ENCODE measurements at places on chromosomes 13 and 19.

- DNase-seq, result no peak
Measured at GRCh38 chr19:18713550-18714117, 30.2 kb downstream of the CRTC1 start.

DNA sequence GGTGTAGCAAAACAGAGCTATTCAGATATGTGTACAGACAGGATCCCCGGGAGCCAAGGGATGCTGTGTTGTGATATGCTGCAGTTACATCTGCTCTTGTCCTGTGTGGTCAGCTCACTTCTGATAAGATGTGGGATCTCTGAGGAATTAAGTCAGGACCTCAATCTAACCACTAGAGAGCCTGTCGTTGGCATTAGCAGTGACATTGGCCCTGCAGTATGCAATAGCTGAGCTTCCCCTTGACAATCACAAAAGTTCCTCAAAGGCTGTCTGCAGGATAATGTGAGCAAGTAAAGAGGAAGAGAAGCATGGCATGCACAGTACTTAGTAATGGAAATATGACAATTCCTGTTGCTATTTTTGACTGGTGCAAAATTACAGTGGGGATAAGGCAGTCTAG lies 203.4 kb upstream of the MIR17HG start:
- no peak for DNase-seq

GRCh38 chr19:4429771-4430171 lies 27.3 kb downstream of the CHAF1A start:
- DNase-seq, result no peak

- no peak for DNase-seq
Measured at GRCh38 chr13:51806566-51806965, 2.6 kb upstream of the DHRS12 start.

DNA sequence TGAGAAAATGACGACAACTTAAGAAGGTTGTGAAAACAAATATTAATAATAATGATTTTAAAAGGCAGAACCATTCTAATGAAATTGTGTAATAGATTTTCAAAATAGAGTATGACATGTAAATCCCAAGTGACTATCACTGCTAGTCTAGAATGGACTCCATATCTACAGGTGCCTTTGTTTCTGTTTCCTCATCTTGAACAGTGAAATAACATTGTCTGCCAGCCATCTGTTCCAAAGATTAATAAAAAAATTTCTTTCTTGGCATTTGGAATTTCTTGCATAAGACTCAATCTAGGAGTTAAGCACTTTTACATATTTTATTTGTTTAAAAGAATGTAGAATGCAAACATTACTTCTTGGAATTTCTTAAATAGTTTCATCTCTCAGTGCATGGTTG lies 520.1 kb upstream of the ARGLU1 start:
- no peak for DNase-seq

DNA sequence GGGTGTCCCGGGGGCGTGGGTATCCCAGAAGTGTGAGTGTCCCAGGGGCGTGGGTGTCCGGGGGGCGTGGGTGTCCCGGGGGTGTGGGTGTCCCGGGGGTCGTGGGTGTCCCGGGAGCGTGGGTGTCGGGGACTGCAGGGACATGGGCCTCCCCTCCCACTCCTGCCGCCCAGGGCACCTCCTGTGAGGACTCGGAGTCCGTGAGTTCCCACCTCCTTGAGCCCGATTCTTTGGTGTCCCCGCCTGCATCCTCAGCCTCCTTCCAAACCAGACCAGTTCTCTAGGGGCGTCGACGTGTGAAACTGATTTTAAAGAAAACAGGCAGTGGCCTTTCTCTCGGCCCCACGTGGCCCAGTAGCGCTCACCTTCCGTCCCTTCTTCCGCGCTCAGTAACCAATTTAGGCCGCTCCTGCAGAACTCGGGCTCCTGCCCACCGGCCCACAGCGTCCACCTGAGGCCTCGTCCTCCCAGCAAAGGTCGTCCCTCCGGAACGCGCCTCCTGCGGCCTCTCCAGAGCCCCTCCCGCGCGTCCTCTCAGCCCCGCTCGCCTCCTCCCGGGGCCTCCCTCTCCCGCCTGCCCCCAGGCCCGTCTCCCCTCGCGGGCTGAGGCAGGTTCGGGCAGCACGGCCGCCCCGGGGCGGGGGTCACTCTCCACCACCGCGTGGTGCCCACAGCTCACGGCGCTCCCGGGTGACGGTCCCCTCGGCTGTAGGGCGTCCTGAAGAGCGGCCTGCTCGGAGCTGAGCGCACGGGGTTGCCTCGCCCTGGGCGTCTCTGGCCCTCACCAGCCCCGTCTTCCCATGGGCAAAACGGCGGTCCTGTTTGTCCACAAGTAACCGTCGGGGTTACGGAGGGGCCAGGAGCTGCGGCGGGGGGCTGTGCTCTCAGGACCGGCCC lies 3.8 kb downstream of the F7 start:
- DNase-seq, result no peak

- DNase-seq, result no peak
Measured at GRCh38 chr13:86569119-86569518, 769.9 kb upstream of the SLITRK6 start.

- DNase-seq, result no peak
Measured at GRCh38 chr13:105291987-105292386, 1243.5 kb downstream of the EFNB2 start.

- no peak for DNase-seq
Measured at GRCh38 chr19:58381460-58382212, 806 bp upstream of the ZNF837 start.

DNA sequence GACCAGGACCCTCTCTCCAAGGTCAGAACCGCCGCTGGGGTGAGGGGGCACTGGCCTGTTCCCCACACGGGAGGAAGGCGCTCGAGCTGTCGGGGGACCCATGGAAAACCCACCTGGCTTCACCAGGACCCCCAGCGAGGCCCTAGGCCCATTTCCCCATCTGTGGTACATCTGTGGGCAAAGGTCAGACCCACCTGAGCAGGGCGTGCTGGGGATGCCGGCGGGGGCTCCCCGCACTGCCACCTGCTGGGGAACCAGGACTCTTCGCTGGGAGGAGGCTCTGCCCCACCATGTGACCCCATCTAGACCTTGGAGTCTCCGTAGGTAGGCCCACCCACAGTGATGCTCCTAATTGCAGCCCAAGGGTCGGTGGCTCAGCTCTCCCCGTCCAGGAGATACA lies 511 bp downstream of the WDR88 start:
- no peak for DNase-seq

DNA sequence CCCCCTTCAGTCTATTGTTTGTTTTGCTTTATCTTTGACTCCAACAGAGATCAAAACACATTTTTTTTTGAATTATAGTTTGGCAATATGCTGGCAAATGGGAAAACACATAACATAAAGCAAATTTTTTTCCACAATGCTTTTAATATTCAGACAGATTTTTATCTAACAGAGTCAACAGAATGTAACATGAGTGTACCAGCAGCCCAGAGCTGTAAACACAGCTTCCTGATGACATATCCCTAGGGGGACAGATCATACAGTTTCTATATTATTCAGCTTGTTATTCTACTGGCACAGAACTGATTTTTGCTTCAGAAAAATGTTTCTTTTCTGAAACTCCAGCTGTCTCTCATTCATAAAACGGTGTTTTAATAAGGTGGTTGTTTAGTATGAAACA lies 168.8 kb downstream of the OLFM4 start:
- DNase-seq, result no peak

GRCh38 chr13:91111476-91112200 lies 235.8 kb upstream of the MIR17HG start:
- DNase-seq, result no peak

- no peak for DNase-seq
Measured at GRCh38 chr13:50730496-50731351, 112.8 kb downstream of the DLEU7 start.

GRCh38 chr13:36261976-36262375 lies 35.6 kb downstream of the CCDC169 start:
- DNase-seq, result no peak

DNA sequence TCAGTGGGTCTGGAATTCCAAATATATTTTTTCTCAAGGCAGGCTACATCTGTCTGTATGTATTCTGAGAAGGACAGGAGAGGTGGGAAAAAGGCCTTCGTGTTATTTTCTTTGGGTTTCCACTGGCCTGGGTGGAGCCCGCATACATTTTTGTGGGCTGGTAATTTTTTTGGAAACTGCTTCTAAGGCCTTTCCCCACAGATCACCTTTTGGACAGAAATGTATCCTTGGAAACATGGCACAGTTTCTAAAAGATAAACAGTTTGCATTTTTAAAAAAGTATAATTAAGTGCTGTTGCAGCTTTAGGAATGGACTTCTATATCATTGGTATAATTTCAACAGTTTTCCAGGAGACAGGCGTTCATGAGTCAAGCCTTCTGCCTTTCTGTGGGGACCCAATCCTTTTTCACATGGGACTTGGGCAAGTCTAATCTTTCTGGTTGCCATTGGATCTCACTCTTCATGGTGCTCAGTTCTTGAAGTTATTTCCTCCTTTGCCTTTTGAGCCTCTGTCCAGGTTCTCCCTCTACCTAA lies 8.9 kb downstream of the RFX2 start:
- DNase-seq, result no peak

GRCh38 chr19:48379058-48379457 lies 12.3 kb downstream of the KDELR1 start:
- DNase-seq, result no peak

- no peak for DNase-seq
Measured at GRCh38 chr19:20513189-20513904, 52.2 kb downstream of the ZNF737 start.

DNA sequence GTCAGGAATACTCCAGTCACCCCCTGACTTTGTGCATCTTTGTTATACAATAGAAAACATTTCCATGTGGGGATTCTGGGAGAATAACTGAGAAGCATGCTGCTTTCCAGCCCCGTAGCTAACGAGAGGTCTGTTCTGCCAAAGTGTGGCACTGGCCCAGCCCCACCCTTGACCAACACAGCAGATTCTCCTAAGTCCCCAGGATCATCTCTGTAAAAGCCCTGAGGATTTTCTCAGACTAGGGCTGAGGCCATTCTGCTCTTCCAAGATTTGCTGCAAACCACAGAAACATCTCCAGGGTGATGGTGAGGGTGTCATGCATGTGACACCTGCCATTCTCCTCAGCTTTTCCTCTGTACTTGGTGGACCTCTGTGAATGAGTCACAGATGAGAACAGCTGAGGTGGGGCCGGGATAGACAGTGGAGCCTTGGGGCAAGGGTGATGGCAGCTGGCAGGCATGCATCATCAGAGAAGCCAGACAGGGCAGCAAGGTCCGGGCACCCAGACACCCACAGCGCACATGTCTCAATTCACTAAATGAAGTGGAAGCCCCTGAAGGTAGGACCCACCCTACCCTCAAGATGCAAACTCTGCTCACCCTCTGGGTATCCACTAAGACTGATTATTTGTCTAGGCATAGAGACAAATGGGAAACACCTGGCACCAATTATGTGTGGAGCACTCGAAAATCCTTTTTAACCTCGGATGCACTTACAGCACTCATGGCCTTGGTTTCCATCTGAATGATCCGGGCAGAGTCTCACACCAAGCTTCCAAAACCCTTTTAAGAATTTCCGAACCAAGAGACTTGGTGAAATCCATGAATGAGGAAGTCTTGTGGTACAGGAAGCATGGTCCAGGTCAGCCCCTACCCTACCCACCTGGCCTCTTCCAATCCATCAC lies 20.1 kb upstream of the DOCK9 start:
- DNase-seq, result no peak

GRCh38 chr19:40006273-40006691 lies 9.4 kb downstream of the ZNF546 start:
- no peak for DNase-seq
